ENCODE measurements at places on chromosomes 2 and 18.

- DNase-seq = no peak
Measured at GRCh38 chr2:64537991-64538390, 13.9 kb downstream of the AFTPH start.

DNA sequence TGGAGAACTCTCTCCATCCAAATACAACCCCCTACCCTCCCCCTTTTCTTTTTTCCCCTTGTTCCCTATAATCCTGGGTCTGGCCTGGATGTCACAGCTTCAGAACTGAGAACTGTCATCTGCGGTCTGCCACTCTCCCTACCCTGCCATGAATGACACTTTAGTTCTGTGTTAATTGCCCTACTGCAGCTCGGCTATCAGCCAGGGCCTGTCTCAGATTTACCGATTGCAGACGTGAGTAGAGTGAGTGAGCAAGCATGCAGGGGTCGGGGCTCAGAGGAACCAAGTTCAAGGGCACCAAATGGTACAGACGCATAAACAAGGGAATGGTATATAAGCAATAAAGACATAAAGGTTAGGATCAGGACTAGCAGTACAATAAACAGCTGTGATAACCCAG lies 967.8 kb downstream of the BCL11A start:
- DNase-seq = no peak

GRCh38 chr18:1047406-1047805 lies 142.7 kb downstream of the ADCYAP1 start:
- no peak for DNase-seq

DNA sequence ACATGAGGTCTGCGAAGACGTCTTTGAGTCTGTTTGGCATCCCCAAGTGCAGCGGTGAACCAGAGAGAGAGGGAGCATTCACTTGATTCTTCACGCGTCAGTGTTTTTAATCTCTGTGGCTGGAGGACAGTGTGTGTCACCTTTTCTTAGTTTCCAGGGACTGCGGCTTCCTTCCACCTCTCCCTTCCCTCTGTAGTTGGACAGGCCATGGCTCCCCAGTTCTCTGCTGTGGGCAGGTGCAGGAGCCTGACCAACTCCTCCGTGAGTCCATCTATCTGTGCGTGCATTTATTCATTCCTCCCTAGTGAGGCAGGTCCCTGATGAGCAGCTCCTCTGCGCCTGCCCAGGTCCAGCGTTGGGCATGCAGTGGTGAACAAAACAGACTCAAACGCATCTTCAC lies 42.9 kb downstream of the AGAP1 start:
- DNase-seq = no peak

- DNase-seq = no peak
Measured at GRCh38 chr2:229627728-229628127, 86.6 kb downstream of the DNER start.

DNA sequence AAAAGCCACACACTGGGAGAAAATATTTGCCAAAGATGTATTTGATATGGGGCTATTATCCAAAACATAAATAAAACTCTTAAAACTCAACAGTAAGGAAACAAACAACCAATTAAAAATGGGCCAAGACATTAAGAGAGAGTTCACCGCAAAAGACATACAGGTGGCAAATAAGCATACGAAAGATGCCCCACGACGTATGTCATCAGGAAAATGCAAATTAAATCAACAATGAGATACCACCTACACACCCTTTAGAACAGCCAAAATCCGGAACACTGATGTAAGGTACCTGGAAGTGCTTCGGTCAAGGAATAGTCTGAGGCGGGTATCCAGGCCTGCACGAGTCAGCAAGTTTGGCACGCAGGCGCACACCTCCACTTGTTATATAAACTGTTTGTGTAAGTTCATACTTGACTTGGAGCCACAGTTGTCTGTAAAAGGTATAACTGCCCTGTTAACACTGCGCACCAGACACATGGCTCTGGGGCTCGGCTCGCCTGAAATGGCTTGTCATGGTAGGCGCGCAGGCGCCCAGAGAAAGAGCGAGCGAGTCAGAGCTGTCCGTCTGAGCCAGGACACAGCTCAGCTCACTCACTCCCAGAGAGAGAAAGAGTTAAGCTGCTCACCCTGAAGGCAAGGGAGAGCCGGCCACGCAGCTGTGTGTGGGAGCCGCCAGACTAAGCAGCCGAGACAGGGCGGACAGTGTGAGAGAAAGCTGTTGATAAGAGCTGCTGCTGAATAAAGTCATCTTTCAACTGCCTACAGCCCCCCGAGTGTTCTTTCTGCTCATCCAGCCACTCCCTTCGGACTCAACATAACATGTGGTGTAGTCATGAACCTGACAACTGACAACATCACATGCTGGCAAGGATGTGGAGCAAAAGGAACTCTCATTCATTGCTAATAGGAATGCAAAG lies 87.3 kb downstream of the HNRNPLL start:
- peak; percentile 51 for DNase-seq

DNA sequence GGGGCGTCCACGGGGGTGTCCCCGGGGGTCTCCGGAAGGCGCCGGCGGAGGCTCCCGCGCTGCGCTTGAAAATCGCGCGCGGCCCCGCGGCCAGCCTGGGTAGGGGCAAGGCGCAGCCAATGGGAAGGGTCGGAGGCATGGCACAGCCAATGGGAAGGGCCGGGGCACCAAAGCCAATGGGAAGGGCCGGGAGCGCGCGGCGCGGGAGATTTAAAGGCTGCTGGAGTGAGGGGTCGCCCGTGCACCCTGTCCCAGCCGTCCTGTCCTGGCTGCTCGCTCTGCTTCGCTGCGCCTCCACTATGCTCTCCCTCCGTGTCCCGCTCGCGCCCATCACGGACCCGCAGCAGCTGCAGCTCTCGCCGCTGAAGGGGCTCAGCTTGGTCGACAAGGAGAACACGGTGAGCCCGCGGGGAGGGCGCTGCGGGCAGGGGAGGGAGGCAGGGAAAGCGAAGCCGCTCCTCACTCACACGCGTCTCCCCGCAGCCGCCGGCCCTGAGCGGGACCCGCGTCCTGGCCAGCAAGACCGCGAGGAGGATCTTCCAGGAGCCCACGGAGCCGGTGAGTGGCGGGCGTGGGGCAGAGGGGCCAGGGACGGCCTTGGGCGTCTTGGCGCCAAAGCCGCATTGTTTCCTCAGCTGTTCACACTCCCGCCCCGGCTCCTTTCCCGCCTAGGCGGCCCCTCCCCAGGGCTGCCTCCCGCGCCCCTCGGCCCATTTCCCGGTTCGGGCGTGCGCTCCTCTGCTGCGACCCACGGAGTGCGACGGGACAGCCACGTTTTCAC lies at the start of gene RRM2:
Gene RRM2, plus strand, starts transcription at position 240 of the 781 bp plus-strand sequence. Its CDS starts 60 bp downstream, at position 300.
- DNase-seq = peak; percentile 93

GRCh38 chr18:7064346-7064745 lies 53.3 kb downstream of the LAMA1 start:
- DNase-seq = no peak

DNA sequence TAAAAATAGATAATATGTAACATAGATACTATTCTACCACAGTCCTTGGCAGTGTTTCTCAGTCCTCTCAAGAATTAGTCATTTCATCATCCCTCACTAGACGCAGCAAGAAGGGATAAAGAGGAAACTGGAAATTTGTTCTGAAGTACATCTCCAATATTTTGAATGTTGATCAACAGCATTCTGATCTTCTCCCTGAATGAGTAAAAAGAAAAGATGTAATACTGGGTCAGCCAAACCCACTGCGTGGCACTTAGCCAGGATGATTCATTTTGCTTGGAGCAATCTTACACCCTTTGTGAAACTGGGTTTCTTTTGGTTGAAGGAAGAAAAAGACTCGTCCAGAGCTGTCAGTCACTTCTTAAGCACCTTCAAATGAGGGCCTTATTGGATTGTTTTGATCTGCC lies 54.1 kb downstream of the TAF1B start:
- DNase-seq = peak; percentile 23

DNA sequence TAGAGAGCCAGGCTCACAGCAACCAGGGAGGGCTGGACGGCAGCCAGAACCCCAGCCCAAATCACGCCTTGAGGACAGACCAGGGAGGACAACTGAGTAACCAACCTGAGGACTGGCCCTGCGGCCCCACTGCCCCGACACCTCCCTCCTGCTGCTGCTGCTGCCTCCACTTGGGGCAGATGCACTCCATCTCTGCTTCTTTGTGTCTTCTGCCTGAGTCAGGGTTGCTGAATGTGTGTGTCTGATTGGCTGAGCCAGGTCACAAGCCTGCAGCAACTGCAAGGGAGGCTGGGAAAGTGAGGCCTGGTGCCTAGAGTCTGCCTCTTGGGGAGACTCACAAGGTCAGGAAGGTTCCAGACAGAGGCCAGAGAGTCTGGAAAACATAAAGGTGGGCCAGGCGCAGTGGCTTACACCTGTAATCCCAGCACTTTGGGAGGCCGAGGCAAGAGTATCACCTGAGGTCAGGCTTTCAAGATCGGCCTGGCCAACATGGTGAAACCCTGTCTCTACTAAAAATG lies 83.4 kb downstream of the ZFP36L2 start:
- no peak for DNase-seq

GRCh38 chr2:189702071-189702470 lies 27.6 kb downstream of the ANKAR start:
- no peak for DNase-seq

- DNase-seq = no peak
Measured at GRCh38 chr18:61734396-61734795, 158.4 kb downstream of the RNF152 start.

DNA sequence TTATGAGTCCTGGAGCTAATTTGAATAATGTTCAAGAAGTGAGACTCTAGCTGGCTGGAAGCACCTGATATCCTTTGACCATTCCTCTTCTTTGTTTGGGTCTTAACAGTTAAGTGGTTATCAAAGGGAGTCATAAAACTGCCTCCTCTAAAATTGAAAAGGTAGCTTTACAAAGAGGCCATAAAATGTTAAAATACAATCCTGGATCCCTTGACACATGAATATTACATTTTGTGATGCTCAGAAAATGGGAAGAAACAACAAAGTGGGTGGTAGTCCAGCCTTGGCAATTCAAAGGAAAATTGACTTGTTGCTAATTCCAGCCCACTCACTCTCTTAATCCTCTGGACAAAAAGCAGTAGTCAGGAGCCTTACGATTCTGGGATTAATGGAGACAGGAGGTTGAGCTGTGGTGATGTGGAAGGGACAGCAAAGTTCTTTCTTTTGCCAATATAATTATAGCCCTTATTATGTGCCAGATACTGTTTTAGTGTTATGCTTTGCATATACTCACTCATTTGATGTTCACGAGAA lies 339.2 kb downstream of the PDE11A start:
- no peak for DNase-seq
